ENCODE measurements at places on chromosomes 2 and 18.

DNA sequence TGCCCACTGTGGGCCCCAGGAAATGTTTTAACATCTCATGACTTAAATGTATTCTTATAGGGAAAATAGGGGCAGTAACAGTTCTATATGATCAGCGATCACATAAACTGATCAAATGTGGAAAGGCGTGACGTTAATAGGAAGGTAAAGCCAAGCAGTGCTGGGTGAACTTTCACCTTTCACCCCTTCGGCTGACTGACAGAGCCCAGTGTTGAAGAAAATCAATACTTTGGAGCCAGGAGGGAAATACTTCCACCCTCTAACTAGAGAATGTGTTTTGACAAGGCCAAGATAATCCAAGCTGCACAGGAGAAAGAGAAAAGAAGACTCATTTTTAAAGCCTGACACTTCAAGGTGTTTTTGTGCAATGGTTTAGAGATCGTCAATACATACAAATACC, 116.5 kb upstream of the BOD1L2 start:
- DNase-seq = no peak

- no peak for DNase-seq
Observed at GRCh38 chr2:74514368-74515270, at the start of gene TLX2. TLX2 (plus strand) TSS chr2:74514450; CDS start chr2:74514807, 357 bp downstream.

- no peak for DNase-seq
Observed at GRCh38 chr2:43127208-43127940, 99.0 kb downstream of the ZFP36L2 start.

- DNase-seq = no peak
Observed at GRCh38 chr18:79588636-79589481, 90.7 kb upstream of the CTDP1 start.

GRCh38 chr2:71878626-71879508, 268.8 kb downstream of the CYP26B1 start:
- DNase-seq = no peak

DNA sequence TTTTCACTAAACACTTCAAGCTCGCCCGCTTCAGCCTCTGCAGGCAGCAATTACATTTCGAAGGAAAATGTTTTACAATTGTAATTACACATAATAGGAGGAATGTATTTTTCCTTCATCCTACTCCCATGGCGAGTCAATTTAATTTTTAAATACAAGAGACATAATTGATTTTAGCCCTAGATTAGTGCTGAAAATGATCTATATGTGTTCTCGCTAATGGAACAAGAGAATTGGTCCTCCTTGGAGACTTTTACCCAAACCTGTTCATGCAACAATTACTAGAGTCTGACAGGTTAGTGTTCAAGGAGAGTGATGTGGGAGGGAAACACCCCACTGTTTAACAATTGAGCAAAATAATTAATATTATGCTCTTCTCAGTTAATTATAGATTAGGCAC, 509.4 kb upstream of the SETBP1 start:
- DNase-seq = no peak

GRCh38 chr2:64260817-64261216, 116.6 kb upstream of the PELI1 start:
- no peak for DNase-seq

DNA sequence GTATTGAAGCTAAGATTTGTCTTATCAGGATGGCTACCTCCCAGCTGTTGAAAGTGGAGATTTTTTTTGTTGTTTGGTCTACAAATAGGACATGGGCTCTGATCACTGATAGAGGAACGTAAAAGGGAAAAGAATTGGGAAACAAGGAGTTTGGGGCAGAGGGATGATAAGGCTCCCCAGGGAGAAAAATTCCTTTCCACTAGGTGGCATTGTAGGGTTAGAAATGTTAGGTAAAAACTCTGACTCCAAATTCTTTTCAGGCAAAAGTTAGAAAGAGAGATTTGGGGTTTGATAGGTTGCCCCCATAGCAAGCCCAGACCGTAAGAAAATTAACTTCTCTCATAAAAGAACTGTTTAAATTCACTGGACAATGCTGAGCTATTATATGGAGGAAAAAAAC, 19.8 kb downstream of the CMPK2 start:
- no peak for DNase-seq

GRCh38 chr2:110946902-110947301, 173.8 kb upstream of the BCL2L11 start:
- no peak for DNase-seq

DNA sequence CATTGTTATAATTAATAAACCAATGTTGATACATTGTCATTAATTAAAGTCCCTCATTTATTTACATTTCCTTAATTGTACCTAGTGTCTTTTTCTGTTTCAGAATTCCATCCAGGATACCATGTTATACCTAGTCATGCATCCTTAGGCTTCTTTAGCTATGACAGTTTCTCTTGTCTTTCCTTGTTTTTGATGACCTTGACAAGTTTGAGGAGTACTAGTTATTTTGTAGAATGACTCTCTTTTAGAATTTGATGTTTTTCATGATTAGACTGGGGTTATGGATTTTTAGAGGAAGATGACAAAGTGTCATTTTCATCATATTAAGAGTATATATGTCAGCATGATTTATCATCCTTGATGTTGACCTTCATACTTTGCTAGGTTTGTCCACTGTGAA, 16.4 kb downstream of the GIGYF2 start:
- DNase-seq = no peak

DNA sequence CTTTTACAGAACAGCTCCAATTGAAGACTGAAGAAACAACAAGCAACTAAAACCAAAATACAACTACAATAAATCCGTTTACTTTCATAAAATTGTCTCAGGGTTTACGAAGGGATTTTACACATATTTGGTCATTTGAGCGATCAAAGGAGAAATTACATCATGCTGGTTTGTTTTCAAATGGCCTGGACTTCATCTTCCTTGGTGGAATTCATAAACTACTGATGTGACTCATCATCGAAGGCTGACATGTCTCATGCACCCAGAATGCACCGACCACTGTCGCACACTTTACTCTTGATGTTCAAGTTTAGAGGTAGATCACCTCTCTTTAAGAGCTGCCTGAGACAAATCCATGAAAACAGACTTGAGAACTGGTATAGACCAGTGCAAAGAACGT, 25.6 kb upstream of the PMAIP1 start:
- DNase-seq = no peak

DNA sequence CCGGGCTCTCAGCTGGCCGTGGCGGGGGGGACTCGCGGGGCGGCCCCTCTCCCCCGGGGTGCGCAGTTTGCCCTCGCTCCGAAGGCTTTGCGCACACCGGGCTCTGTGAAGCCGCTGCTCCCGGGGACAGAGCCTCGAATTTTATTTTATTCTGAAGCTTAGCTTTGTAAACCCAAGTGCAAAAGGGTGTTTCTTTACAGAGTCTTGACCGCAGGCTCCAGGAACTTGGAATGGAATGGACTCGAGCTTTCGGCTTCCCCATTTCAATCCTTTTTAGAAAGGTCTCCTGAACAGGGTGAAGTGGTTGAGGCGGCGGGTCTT, 2.0 kb downstream of the GALR1 start:
- DNase-seq = no peak

DNA sequence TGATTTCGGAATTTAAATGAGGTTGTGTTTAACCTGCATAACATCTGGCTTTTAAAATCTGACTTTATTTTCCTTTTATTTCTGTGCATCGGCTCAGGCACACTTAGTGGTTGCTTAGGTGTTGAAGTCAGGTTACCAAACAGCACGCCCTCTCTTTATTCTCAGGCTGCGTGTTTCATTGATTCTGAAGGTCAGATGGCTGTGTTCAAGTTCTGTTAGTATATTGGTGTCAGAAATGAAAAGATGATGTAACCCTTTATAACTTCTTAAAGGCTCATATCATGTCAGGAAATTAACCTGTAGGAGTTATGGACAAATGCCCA, 246.5 kb downstream of the LDLRAD4 start:
- no peak for DNase-seq

DNA sequence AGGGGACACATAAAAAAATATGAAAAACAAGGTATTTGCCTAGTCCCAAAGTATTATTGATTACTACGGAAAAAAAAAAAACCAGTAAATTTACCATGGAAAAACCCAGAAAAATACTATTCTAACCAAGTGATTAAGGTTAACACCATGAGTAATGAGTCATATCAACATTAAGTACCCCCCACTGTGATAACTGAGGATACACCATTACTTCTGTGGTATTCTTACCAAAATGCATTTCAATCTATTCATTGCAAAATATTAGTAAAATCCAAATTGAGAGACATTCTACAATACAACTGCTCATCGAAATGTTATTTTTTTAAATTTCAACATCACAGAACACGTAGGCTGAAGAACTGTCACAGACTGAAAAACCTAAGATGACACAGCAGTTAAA, 669.8 kb downstream of the ZEB2 start:
- DNase-seq = no peak

DNA sequence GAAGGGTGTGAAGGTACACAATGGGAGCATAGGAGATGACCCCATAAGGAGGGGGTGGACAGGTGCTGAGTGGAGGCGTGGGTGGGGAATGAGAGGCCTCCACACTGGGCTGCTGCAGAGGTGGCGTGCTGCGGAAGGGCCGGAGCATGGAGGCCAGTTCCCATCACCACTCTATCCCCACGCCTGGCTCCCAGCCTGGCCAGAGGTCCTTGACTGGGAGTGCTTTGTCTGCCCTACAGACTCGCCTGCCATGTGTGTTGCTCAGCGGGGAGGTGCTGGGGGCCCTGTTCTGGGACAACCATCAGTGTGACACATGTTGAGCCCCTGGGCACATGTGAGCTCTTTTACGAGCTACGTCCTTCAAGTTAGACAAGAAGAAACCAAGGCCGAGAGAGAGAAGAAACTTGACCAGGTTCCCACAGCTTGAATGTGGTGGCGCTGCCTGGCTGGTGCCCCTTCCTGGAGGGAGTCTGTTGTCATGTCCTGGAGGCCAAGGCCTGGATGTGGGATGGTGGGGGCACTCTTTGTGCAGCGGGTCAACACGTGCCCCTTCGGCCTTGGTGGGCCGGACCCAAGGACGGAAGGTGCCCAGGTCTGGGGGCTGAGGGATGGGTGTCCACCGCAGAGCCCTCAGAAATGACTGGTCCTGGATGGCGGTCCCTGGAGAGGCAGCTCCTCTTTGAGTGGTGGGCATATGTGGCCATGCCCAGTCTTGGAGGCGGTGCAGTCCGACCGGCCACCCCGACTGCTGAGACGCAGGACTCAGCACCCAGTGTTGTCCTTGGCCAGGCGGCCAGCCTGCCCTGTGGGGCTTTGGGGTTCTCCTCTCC, 1.2 kb upstream of the INPP5D start:
- no peak for DNase-seq

GRCh38 chr2:176169181-176169580, 12.1 kb downstream of the HOXD3 start:
- DNase-seq = no peak

DNA sequence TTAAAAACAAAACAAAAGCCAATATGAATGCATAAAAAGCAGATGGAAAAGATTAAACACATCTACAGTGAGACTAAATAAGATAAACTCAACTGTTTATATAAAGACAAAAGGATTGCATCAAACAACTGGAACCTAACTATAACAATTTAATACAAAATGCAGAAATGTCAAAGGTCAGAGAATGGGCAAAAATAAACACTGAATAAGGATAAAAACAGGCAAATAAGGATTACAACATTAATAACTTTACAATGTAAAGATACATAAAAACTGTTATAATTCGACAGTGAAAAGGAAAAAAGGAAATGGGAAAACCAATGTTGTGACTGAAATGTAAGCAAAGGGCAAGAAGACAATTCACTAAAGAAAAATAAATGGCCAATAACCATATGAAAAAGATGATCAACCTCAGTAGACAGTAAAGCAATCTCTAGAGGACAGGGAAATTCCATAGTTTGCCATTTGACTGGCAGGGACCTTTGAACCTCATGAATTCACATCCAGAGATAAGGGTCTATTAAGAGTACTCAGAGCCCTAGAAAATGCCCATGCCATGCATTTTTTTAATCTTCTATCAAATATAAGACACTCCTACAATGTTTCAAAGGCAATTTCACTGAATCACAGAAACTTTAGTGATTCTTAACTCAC, 83.7 kb downstream of the TMEM131 start:
- DNase-seq = no peak

GRCh38 chr18:50207722-50208121, 12.8 kb upstream of the MYO5B start:
- no peak for DNase-seq

DNA sequence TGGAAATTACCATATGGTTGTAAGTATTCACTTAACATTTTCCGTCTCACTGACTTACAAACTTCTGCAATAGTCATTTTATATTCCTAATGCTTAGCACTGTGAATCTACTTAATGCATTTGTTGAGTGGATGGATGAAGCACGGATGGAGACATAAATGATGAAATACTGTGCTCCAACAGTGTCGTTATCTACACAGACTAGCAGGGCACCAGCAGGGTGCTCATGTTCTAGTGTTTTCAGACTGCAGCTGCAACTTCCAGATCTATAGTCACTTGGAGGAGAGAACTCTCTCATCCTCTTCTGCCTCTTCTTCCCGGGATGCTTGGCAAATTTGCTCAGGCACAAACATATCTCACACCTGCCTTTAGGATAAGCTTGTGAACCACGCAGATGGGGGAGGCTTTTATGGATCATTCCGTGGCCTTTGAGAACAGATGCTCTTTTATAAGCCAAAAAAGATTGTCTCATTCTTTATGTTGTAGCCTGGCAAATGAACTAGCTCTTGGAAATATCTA, 797.7 kb downstream of the MBD2 start:
- peak; percentile 60 for DNase-seq

DNA sequence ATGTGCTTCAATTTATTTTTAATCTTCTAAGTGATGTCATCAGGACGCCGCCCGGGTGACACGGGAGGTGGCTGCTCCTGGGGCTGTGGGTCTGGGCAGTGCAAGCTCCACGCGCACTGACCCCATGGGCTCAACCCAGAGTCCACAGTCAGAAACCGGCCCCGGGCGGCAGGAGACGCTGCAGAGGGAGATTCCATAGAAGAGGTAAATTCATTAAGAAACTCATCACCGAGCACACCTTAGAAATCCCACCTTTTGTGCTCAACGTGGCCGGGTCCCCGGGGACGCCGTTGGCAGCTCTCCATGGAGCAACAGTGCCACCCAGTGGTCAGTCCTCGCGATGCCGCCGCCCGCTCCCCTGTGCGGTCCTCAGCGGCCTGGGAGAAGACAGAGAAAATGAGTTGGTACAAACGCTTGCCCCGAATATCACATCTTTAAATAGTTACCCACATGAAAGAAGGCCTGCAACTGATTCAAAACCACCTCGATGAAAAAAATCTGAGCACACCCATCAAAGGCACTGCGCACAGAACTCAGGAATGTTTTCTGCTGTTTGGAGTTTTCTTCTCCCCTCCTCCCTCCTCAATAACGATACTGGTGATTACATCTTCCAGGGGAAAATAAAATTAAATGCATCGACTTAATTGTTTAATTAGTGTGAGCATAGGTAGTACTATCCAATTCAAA, 92.6 kb downstream of the CMPK2 start:
- DNase-seq = peak; percentile 74

GRCh38 chr2:17182399-17182798, 335.8 kb downstream of the RAD51AP2 start:
- DNase-seq = no peak
